ENCODE measurements at places on chromosomes 2 and 18.

DNA sequence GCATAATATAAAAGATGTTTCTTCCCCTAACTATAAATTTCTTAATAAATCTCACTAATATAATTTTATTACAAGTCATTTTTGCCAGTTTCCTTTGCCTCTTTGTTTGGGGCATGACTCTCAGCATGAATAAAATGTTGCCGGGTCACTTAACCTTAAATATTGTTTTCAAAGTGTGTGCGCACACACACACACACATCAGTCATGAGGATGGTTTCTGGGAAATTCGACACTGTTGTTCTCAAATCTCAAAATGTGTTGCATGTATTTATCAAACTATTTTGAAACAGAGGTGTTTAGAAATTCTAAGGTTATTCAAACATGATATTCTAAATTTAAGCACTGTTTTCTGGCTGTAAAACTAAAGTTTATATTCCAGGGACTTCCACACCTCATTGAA, 31.5 kb downstream of the FAP start:
- peak; percentile 0 for DNase-seq

GRCh38 chr2:11930211-11930761, 183.9 kb downstream of the LPIN1 start:
- peak; percentile 1 for DNase-seq

DNA sequence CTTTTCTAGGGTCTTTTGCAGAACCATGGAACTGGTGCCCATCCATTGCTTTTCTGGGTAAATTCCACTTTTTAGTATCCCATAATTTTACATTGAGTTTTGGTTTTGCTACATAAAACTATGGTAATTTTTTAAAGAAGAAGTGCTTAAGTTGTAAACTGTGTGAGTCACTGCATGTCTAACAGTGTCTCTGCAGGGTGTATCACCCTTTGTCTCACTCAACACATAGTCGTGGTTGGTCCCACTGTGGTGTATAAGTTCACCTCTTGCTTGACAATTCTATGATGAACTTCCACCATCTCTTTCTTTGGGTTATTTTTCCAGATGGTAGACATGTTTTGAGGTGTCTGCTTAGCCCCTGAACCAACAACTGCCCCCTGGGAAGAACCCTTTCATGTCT, 10.5 kb downstream of the SCTR start:
- DNase-seq = no peak

GRCh38 chr18:62616331-62616805, 93.5 kb downstream of the ZCCHC2 start:
- DNase-seq = no peak

GRCh38 chr2:30310955-30311354, 79.6 kb downstream of the LBH start:
- no peak for DNase-seq

- DNase-seq = no peak
These were observed 162.1 kb upstream of the SH3BP4 start for GRCh38 chr2:234789556-234790325.

DNA sequence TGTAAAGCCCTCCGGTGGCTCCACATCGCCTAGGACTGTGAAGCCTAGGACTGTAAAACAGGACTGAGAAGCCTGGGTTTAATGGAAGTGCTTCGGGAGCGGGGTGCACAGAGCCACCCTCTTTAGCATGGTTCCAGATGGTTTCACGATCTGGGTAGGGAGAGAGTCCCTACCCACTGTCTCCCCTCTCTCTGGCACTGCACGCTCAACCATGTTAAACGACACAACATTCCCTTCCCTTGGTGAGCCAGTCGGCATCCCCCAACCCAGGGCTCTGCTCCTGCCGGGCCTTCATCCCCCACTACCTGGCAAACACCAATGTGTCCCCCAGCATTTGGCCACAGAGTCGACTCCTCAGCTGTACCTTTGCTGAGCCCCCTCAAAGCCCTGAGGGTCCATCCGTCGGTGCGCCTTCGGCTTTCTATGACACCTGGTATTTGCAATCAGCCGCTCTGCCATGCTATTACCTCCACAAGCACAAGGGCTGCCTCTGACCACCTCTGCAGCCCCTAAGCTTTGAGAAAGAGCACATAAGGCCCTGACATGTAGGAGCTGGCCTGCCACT, 1.1 kb downstream of the COPS9 start:
- no peak for DNase-seq

- DNase-seq = no peak
These were observed 60.4 kb downstream of the CIB4 start for GRCh38 chr2:26580751-26581150.

GRCh38 chr2:18169121-18169892, 290.8 kb downstream of the KCNS3 start:
- no peak for DNase-seq

GRCh38 chr18:10518595-10519255, 7.1 kb upstream of the NAPG start:
- DNase-seq = peak; percentile 94

DNA sequence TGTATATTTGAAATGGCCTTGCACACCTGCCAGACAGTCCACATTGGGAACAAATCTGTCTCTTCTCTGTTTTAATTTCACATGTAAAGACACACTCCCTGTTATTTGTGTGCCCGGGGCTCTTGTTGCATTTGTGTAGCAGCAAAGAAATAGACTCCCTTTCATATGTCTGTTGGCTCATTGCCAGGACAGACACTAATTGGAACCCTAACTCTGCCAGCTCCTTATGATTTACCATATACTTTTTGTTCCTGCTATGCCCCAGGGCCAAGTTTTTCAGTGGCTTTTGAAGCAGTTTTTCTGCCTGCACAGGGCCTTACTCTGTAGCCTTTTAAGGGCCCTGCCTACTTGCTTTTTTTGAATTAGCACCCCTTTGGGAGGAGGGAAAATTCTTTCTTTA, 396.9 kb downstream of the DLGAP1 start:
- peak; percentile 97 for DNase-seq

GRCh38 chr18:79525556-79526467, 130.1 kb downstream of the NFATC1 start:
- peak; percentile 77 for DNase-seq

DNA sequence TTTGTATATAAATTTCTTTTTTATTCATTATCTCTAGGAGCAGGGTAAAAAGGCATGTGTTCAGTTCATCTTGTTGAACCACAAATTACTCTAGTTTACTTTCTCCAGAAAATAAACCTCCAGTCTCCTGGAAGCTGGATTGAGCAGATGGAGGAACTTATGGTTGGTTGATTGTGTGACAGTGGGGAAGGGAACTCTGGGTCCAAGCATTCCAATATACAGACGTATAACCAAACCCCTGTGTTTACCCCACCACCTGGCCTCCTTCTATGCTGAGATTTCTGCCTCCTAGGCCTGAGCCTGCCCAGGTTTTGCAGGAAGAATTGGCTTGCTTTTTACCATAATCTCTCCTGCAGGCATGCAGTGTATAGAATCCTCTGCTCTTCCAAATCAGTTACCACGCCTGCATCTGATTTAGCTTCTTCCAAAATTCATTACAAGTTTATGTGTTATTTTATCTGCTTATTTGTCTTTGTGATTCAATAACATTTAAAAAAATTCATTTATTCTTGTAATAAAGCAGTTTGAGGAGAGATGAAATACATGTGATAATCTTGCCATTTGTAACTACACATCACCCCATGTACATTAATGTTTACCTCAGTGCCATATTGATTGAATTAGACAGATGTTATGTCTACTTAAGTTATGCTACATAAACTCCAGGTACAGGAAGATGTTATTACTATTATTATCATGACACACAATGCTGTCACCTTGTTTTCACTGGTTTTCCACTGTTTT, 2.5 kb upstream of the RAB27B start:
- no peak for DNase-seq

- DNase-seq = no peak
These were observed 237.8 kb downstream of the WDR7 start for GRCh38 chr18:56888978-56889377.

GRCh38 chr2:10009811-10010781, 33.3 kb upstream of the KLF11 start:
- no peak for DNase-seq

- DNase-seq = peak; percentile 28
These were observed 157.8 kb upstream of the SLC1A4 start for GRCh38 chr2:64831134-64831976.

DNA sequence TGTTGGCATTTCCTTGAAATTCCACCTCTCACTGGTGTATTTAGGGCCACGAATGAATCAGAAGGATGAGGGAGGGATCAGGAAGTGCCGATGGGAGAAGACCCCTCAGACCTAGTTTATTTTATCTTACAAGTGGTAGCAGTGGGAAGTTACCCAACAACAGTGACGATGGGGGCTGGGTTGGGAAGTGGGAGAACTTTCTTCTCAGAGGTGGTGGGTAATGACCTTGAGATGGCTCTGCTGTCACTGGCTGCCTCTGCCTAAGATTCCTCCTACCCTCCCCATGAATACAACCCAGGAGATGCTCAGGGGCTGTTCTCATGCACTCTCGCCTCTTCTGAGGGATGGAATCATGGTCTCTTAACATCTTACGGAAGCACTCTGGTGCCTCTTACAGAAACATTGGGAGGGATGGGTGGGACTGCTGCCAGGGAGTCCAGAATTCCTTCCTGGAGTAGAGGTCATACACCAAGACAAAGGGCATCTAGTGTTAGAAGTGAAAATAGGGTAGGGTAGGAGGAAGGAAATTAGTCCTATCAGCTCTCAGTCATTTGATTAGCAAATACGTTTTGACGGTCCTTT, 58.5 kb upstream of the TXNDC2 start:
- no peak for DNase-seq

- no peak for DNase-seq
These were observed 80.3 kb downstream of the THNSL2 start for GRCh38 chr2:88250404-88250803.

- DNase-seq = peak; percentile 72
These were observed 874 bp downstream of the CLIP4 start for GRCh38 chr2:29115797-29116781.

DNA sequence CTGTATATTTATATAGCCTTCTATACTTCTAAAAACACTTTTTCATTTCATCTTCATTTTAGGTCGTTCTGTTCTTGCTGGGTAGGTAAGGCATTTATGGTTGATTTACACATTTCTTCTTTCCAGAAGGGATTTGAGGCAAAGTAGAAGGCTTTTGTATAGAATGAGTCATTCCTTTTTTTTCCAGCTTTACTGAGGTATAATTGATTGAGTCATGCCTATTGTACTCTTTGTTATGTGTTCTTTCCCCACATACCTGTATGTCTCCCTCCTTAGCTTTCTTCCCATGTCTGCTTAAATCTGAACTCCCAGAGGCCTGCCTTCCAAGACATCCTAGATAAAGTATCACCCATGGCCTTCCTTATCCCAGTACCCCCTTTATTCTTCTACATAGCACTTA, 4.8 kb upstream of the CDC42EP3 start:
- peak; percentile 70 for DNase-seq

Measured in NCI-H69 (cell line).